ENCODE measurements at places on chromosomes 5 and 9. TPM values are rescaled to one million over a fixed set of nuclear protein-coding genes. Genes with fewer than 3 reads are reported as not detected.

GRCh38 chr9:3288686-3289085 is 237.1 kb downstream of the RFX3 start:
- no peak overlapping the region for H3K4me3 ChIP-seq
- no peak overlapping the region for H3K27ac ChIP-seq
- H3K4me1 ChIP-seq, result no peaks in the 10 kb centered on the region
- DNase-seq, result no peak

GRCh38 chr5:169914766-169915165 is 65.5 kb downstream of the INSYN2B start:
- H3K27me3 ChIP-seq, result no peaks in the 10 kb centered on the region
- H3K36me3 ChIP-seq, result no peaks in the 10 kb centered on the region
- no peak overlapping the region for H3K27ac ChIP-seq

DNA sequence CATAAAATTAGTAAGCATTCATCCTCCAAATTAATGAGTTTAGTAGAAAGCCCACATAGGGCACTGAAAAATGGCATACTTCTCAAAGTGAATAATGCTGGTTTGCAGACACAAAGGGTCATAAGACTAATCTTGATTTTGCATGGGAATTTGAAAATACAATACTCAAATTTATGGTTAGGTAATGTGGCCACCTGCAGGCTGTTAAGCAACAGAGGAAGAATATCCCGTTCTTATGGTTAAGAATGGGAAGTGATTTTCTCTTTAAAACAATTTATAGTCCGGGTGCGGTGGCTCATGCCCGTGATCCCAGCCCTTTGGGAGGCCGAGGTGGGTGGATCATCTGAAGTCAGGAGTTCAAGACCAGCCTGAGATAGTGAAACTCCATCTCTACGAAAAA is 9.4 kb upstream of the PLCXD3 start:
- no peak overlapping the region for H3K4me3 ChIP-seq
- no peaks in the 10 kb centered on the region for H3K36me3 ChIP-seq
- no peaks in the 10 kb centered on the region for H3K27me3 ChIP-seq
- H3K27ac ChIP-seq, result no peak overlapping the region

Gene TDRD7
- total RNA-seq, result 11.6 TPM

Gene PDLIM4
- 5.1 TPM for total RNA-seq

DNA sequence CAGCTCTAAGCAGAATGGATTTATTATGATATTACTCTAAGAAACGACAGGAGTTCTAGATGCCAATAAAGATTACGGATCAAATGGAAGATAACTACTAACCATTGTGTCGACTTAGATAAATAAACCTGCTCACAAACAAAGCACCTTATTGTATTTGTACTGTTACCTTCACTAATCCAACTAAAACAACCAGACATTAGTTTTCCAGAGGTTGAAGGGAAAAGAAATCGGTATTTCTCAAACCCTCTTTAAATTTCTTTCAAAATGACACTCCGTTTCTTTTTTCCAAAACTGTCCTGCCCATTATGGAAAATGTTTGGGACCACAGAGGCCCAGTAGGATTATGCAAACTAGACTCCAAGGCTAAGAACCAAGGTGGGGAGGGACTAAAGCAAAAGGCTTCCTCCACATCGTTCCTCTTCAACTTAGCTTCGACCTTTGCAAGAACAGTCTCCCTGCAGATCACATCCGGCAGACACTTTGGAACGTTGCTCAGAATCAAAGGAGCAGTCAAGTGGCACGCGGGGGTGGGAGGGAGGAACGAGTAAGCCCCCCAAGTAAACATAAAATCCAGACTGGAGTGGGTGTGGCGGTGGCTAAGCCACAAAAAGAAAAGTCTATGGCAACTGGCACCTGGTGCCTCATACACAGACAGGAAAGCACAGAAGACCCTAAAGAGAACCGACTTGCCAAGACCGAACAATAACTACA is 2.7 kb downstream of the MLLT3 start:
- no peak for DNase-seq
- no peak overlapping the region for H3K4me3 ChIP-seq
- H3K27ac ChIP-seq, result peak overlapping the region; percentile 90
- H3K4me1 ChIP-seq, result peaks cover 32% of the 10 kb centered on the region

Gene ADAMTSL2
- 23.5 TPM for total RNA-seq

DNA sequence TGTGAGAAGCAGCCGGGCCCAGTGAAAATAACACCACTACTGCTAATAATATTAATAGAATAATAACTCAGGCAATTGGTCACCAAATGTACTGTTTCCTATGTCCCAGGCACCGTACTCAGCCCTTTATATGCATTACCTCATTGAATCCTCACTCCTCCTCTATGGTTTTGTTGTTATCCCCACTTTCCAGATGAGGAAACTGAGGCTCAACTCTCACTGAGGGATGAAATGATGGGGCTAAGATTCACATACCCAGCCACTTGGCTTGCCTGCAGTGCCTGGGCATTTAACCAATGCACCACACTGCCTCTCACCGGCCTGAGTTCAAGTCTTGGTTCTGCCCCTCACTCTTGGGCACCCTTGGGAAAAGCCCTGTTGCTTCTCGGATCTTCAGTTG is 34.1 kb downstream of the WHRN start:
- no peak for DNase-seq
- no peak overlapping the region for H3K27ac ChIP-seq
- H3K27me3 ChIP-seq, result no peaks in the 10 kb centered on the region
- H3K36me3 ChIP-seq, result peaks cover 4% of the 10 kb centered on the region
- no peak overlapping the region for H3K4me3 ChIP-seq

DNA sequence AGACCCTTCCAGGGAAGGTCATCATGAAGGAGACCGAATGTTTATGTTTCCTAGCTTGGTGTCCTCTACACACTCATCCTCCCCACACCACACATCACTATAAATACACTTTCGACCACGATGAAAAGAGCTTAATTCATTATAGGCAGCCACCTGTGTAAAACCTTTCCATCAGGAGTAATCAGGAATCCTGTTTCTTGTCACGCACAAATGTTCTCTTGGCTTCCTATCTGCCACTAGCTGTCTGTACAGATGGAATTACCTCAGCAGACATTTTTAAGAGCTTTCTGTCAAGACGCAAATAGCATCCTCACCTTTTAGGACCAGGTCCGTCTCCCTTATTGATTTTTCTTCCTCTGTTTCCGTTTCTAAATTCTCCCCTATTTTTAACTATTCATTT is 79.1 kb downstream of the CYFIP2 start:
- H3K27me3 ChIP-seq, result no peaks in the 10 kb centered on the region
- H3K4me3 ChIP-seq, result no peak overlapping the region
- DNase-seq, result no peak
- H3K4me1 ChIP-seq, result no peaks in the 10 kb centered on the region
- H3K27ac ChIP-seq, result peak overlapping the region; percentile 63
- H3K36me3 ChIP-seq, result no peaks in the 10 kb centered on the region

Gene PCDHA10
- total RNA-seq, result 0.17 TPM

GRCh38 chr9:124477648-124478285 is 27.5 kb downstream of the ADGRD2 start:
- DNase-seq, result no peak
- no peaks in the 10 kb centered on the region for H3K36me3 ChIP-seq
- peaks cover 8% of the 10 kb centered on the region for H3K4me1 ChIP-seq

GRCh38 chr9:85248514-85249312 is 493.0 kb downstream of the AGTPBP1 start:
- H3K4me3 ChIP-seq, result no peak overlapping the region
- H3K36me3 ChIP-seq, result no peaks in the 10 kb centered on the region
- H3K27ac ChIP-seq, result no peak overlapping the region
- no peaks in the 10 kb centered on the region for H3K27me3 ChIP-seq
- H3K4me1 ChIP-seq, result no peaks in the 10 kb centered on the region

GRCh38 chr9:94937214-94937903 is 210.9 kb downstream of the AOPEP start:
- H3K27ac ChIP-seq, result no peak overlapping the region
- H3K4me3 ChIP-seq, result no peak overlapping the region
- H3K36me3 ChIP-seq, result no peaks in the 10 kb centered on the region
- no peak for DNase-seq

DNA sequence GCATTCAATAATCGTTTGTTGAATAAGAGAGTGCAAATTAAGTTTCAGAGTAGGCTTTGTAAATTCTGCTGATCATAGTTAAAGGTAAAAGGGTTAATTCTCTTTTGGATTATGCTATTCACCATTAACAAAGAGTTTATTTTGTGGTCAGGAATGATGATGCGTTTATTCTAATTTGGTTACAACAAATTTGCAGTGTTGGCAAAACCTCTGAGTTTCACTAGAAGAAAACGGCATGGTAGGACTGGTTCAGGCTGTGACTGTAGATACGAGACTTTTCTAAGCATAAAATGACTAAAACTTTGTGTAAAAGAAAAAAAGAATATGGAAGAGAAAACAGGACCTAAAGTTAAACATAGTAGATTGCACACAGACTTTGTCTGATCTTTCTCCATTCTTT is 234.7 kb downstream of the TLR4 start:
- no peaks in the 10 kb centered on the region for H3K27me3 ChIP-seq
- no peak overlapping the region for H3K27ac ChIP-seq
- H3K4me1 ChIP-seq, result no peaks in the 10 kb centered on the region
- DNase-seq, result no peak
- no peak overlapping the region for H3K4me3 ChIP-seq

Gene GRXCR2
- total RNA-seq, result not detected

DNA sequence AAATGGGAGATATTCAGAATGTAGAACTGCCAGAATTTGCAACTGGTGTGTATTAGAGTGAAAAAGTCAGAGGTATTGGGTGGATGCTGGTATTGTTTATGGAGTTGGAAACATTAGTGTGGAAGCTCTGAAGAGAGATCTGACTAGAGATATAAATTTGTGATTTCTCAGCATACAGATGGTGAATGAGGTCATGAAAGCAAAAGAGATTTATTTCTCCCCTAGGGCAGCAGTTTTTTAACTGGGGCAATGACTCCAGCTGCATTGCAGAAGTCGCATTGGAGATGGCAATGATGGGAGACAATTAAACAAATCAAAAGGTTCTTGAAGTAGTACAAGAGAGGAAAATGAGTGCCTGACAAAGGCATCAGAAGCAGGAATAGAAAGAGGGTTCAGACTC is 64.9 kb downstream of the CETN3 start:
- H3K4me1 ChIP-seq, result no peaks in the 10 kb centered on the region
- H3K4me3 ChIP-seq, result no peak overlapping the region
- H3K27ac ChIP-seq, result no peak overlapping the region
- H3K36me3 ChIP-seq, result no peaks in the 10 kb centered on the region
- DNase-seq, result no peak
- H3K27me3 ChIP-seq, result no peaks in the 10 kb centered on the region

DNA sequence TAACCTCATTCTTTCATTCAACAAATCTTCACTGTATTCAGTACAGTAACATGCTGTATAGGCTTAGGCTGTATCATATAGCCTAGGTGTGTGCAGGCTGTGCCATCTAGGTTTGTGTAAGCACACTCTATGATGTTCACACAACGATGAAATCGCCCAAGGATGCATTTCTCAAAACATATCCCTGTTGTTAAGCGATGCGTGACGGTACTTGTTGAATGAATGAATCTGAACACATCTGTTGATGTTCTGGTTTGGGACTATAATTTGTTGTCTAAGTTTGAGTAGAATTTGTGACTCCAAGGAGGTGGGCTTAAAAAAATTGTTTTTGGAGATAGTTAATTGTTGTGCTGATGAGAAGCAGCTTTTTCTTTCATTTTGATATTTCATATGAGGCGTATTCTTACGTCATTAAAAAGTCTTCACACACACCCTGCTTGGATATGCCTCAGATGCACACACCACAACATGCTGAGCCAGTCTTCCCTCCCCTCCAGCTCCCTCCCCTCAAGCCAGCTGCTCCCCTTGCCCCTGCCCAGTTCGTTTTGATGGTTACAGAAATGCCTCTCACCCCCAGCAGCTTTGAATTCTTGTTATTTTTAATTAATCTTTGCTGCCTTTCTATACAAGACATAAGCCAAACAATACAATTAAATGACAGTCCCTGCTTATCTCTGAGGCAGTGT is 5.5 kb upstream of the PSAT1 start:
- DNase-seq, result no peak
- no peak overlapping the region for H3K27ac ChIP-seq
- no peaks in the 10 kb centered on the region for H3K36me3 ChIP-seq
- H3K4me1 ChIP-seq, result no peaks in the 10 kb centered on the region
- no peak overlapping the region for H3K4me3 ChIP-seq
- no peaks in the 10 kb centered on the region for H3K27me3 ChIP-seq

Gene QSOX2
- total RNA-seq, result 13.0 TPM

Gene CBY3
- not detected for total RNA-seq

DNA sequence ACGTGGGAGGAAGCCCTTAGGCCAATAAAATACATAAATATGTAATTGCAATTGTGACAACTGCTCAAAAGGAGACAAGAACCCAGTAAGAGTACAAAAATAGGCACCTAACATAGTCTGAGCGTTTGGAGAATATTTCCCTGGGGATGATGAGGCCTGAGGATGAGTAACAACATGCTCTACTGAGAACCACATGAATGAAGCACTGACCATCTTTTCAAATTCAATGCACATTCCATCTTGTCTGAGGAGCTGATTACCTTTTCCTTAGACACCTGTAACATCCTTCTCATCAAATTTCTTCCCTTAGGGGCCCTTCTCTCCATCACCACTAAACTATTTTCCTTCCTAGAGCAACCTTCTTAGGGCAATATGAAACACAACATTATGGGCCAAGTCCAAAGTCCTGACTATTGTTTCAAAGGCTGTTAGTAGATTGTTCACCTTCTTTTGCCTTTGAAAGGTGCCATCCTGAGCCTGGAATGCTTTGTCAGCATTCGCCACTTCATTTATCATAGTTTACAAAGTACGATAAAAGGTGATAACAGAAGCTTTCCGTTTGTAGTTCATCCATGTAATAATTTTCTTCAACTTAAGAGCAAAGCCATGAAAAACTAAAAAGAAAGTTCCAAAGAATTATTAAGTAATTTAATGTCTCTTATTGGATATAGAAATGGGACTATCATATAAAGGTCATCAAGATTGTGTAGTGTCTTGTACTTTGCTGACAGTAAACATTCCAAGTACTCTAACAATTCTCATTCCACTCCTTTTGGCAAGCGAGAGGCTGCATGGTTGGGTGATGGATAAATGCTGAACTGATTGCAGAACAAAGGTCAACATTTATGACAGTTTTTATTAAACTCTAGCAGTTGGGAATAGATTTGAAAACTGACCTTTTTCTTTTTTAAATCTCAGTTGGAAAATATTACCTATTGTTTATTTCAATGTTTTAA is 471.3 kb downstream of the PDE4D start:
- no peak for DNase-seq
- no peak overlapping the region for H3K27ac ChIP-seq
- no peak overlapping the region for H3K4me3 ChIP-seq
- H3K4me1 ChIP-seq, result no peaks in the 10 kb centered on the region

DNA sequence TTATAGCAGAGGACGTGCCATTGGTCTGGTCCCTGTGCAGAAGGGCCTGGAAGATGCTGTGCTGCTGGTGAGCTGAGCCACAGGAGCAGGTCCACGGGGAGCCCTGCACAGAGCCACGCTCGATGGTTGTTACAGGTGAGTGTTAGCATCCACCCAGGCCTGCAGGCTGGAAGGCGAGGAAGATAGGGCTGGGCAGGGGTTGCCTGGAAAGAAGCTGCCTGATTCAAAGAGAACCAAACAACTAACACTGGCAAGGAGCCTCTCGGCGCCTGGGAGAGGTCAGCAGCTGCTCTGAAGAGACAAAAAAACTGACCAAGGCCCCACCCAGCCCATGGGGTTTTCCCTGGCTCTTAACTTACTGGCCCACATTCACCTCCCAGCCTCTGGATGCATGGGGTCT is 160.2 kb downstream of the MED10 start:
- H3K27ac ChIP-seq, result no peak overlapping the region
- no peak overlapping the region for H3K4me3 ChIP-seq
- H3K4me1 ChIP-seq, result no peaks in the 10 kb centered on the region

- H3K27ac ChIP-seq, result no peak overlapping the region
- no peaks in the 10 kb centered on the region for H3K27me3 ChIP-seq
- no peaks in the 10 kb centered on the region for H3K4me1 ChIP-seq
- peaks cover 9% of the 10 kb centered on the region for H3K36me3 ChIP-seq
- no peak for DNase-seq
- H3K4me3 ChIP-seq, result no peak overlapping the region
Measured at GRCh38 chr5:115231598-115231997, 31.1 kb downstream of the PGGT1B start.

Measured in adrenal gland (tissue), 19 donors.